ENCODE measurements at places on chromosomes 11 and 22. TPM values are rescaled to one million over a fixed set of nuclear protein-coding genes. Genes with fewer than 3 reads are reported as not detected.

- DNase-seq: no peak
These were observed 228.2 kb upstream of the BLID start for GRCh38 chr11:122344215-122344614.

GRCh38 chr22:43446037-43446803 is 34.4 kb downstream of the MPPED1 start:
- DNase-seq: no peak

- DNase-seq: no peak
These were observed 88.5 kb downstream of the ZBTB16 start for GRCh38 chr11:114148013-114148382.

DNA sequence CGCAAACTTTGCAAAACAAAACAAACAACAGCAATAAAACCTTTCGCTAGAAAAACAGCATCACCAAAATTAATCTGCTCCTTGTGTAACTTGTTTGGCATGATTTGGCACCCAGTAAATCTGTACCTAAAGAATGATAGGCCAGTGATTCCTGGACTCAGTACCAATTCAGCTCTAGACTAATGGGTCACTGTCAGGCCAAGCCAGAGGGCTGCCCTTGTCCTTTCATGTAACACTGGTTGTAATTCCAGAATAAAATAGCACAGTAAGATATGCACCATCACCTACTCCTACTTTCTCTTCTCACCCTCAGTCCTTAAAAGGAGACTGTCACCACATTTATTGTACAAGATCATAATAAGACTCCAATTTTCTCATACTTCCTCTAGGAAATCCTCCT is 341.6 kb upstream of the PITPNB start:
- DNase-seq: no peak

DNA sequence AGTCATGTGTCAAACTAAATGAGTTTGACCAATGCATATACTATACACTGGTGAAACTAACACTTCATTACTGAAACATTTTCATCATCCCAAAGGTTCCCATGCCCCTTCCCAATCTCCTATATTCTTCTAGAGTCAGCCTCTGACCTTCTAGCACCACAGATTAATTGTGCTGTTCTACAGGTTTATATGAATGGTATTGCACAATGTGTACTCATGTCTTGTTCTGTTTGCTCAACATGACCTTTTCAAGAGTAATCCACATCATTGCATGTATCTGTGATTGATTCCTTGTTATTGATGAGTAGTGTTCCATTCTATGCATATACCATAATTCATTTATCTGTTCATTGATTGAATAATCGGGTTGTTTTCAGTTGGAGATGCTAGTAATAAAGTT is 7.5 kb upstream of the OR8G1 start:
- DNase-seq: no peak

SLC22A25 gene
- 0.15 TPM for polyA plus RNA-seq

HBB gene
- 967 TPM for polyA plus RNA-seq

- peak; percentile 61 for DNase-seq
These were observed 132.2 kb upstream of the B3GAT1 start for GRCh38 chr11:134544095-134544815.

- no peak for DNase-seq
These were observed 151.4 kb downstream of the FBXO7 start for GRCh38 chr22:32625985-32626384.

DNA sequence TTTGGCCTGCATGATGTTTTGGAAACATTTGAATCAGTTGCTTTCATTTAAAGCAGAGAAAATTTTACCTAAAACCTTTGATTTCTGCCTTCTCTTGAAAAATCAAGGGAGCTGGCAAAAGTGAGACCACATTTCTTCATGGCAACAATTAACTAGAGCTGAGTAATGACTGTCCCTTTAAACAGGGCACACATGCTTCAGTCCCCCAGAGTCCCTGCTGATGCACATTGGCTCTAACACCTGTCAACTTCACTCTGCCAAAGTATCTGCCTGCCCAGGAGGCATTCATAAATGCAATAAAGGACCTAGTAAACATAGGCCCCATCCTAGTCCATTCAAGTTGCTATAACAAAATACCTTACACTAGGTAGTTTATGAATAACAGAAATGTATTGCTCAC is 87.1 kb upstream of the LDLRAD3 start:
- no peak for DNase-seq

- no peak for DNase-seq
These were observed 42.5 kb upstream of the CDON start for GRCh38 chr11:126105022-126105747.

GRCh38 chr11:128506999-128507611 is 80.3 kb downstream of the ETS1 start:
- DNase-seq: peak; percentile 81

PHLDB1 gene
- 94.6 TPM for polyA plus RNA-seq

GLB1L3 gene
- 0.10 TPM for polyA plus RNA-seq

ISX gene
- 0.22 TPM for polyA plus RNA-seq

RHOG gene
- polyA plus RNA-seq: 32.2 TPM

- peak; percentile 45 for DNase-seq
These were observed 26.0 kb downstream of the DUSP8 start for GRCh38 chr11:1546077-1546535.

DNA sequence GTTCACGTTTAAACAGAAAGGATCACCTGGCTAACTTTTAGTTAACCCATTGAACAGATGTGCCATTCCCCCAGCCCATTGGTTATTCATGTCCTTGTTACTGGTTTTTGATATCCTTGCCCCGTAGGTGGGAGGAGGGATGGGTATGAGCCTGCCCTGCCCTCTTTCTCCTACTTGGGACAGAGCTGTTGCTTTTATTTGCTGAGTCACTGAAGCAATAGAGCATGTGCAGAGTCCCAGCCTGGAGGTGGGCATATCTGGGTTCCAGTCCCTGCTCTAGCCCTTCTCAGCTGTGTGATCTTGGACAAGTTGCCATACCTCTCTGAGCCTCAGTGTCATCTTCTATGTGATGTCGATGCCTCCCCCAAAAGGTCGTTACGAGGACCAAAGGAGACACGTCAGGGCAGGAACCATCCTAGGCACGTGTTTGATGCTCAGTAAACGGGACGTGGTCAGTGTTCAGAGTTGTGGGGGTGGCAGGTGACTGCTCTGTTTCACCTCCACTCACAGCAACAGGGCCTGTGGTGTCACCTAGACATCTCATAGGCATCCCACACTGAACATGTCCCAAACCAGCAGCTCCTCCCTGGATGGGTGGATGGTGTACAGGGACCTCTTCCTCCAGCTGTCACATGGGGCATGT is 61.0 kb downstream of the BMAL1 start:
- DNase-seq: no peak

- DNase-seq: no peak
These were observed 76.0 kb downstream of the FDX1 start for GRCh38 chr11:110505528-110506284.

- no peak for DNase-seq
These were observed 543.7 kb upstream of the RAG2 start for GRCh38 chr11:37141707-37142106.

CRYBB3 gene
- 0.60 TPM for polyA plus RNA-seq

GRCh38 chr22:49754696-49755630 is 72.7 kb downstream of the BRD1 start:
- DNase-seq: no peak

DNA sequence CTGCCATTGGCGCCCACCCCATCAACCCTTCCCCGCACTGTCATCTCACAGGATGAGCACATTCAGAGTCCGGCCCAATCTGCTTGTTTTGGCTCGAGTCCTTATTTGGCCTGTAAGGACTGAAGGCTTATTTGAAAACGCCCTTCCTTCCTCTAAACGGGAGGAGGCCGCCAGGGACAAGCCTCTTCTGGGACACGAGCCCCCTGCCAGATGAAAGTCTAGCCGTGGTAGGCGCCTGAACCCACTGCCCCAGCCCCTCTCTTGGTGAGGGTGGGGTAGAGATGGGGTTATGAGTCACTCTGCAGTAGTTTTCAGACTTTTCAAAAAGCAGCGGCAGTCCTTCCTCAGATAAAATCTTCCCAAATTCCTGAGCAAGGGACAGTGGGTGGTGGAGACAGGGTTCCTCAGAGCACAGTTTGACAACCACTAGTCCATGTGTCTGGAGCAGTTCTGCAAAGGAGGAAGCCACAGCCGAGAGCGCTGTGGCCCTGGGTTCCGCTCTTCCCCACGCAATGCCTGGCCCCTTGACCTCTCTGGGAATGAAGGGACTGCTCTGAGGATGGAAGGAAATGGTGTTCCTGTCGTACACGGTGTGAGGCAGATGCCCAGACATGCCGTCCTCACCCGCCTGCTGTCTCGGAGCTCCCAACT is 57.0 kb downstream of the MYH9 start:
- DNase-seq: no peak

- peak; percentile 68 for DNase-seq
These were observed 76.8 kb downstream of the C11orf58 start for GRCh38 chr11:16815047-16815767.

DNA sequence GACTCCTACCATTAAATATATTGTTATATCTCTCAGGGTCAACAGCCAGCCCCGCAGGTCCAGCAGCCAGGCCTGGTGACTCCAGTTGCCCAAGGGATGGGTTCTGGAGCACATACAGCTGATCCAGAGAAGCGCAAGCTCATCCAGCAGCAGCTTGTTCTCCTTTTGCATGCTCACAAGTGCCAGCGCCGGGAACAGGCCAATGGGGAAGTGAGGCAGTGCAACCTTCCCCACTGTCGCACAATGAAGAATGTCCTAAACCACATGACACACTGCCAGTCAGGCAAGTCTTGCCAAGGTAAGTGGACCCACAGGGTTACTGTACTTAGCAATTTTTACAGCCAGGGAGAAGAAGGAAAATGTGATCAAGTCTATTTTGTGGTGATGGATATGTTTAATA is 35.1 kb downstream of the EP300 start:
- DNase-seq: no peak

GRCh38 chr11:15918212-15918611 is 438.1 kb downstream of the SOX6 start:
- no peak for DNase-seq

ROM1 gene
- 4.9 TPM for polyA plus RNA-seq

EP300 gene
- 80.1 TPM for polyA plus RNA-seq

DNA sequence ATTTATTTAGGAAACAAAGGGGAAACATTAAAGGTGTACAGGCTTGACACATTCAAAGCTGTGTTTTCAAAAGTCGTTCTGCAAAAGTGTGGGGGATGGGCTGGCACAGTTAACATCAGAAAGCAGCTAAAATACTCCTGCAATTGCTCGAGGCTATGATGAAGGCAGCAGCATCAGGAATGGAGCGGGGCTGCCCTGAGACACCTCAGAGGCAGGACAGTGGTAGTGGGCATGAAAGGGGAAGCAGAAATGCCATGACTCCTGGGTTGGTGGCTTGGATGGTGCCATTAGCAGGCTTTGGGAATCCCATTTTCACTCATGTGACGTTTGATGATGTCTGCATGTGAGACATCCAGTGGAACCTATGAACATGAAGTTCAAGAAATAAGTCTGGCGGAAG is 646 bp downstream of the NCAPD3 start:
- no peak for DNase-seq

DNA sequence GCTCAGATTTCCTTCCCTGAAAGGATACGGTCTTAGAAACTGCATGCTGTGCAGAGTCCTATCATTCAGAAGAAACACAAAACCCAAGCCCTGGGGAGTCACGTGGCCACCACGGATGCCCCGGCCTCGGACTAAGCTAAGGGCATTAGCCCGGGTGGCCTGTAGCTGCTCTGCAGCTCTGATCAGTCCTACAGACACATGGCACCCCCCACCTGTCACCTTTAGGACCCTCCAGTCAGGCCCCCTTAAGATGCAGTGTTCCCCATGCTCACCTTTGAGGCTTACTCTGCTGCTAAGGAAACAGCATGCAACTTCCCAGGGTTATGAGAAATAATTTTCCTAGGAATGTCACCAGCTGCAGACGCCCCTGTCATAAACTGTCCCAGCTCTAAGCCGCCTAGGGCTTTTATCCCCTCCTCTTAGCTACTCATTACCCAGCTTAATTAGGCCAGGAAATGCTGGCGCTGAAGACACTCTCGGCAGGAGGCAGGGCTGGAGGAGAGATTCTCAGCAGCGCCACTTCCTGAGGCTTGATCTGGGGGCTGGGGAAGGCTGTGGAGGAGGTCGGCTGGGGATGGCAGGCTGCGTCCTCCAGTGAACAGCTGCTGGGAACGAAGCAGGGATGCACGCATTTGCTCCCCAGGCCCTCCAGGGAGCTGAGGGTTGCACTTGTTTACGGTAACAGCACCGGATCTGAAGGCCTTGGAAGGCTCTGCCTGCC is 47.2 kb upstream of the ADA2 start:
- peak; percentile 48 for DNase-seq

THY1 gene
- polyA plus RNA-seq: 33.1 TPM

GRCh38 chr11:128933481-128934178 is 9.0 kb downstream of the TP53AIP1 start:
- no peak for DNase-seq

GRCh38 chr11:76268498-76268897 is 62.2 kb upstream of the WNT11 start:
- no peak for DNase-seq

- no peak for DNase-seq
These were observed 67.1 kb downstream of the MYEOV start for GRCh38 chr11:69361048-69361447.

PGR gene
- 4.8 TPM for polyA plus RNA-seq

GRCh38 chr22:24693379-24693778 is 81.1 kb downstream of the PIWIL3 start:
- no peak for DNase-seq

DNA sequence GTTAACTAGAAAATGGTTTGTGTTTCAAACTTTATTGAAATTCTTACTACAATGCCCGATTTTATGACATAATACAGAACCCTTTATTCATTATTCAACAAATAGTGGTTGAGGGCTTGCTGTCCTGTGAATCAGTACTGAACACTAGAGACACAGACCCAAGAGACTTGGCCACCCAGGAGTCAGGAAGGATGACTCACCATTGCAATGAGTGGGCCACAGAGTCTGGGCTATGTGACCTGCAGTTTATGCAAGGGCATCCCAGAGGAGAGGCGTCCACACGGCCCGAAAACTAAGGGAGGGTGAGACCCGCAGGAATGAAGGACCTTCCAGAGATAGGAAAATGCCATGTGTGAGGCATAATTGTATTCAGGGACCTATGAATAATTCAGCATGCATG is 143.8 kb upstream of the DDI1 start:
- no peak for DNase-seq
